ENCODE measurements at places on chromosomes 2 and 18.

- DNase-seq: no peak
These were observed 298.2 kb upstream of the NXPH2 start for GRCh38 chr2:139078376-139078775.

GRCh38 chr2:37798315-37799005 lies 126.6 kb upstream of the RMDN2 start:
- DNase-seq: peak; percentile 63

- DNase-seq: no peak
These were observed 251.9 kb downstream of the TTC32 start for GRCh38 chr2:19649785-19650380.

DNA sequence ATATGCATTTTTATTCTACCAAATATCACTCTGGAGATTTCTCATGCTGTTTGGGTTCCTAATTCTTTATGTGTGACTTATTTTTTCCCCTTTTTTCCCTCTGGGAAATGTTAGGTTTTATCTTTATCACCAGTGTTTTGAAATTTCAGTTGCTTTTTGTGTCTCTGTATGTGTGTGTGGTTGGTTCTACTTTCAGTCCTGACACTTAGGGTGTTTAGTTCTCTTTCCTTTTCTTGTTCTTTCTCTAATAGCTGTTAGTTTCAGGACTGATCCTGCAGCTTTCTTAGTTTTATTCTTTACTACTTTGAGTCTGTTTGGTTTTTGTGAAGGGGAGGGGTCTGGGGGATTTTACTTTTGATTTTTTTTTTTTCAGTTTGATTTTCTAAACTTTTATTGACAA lies 23.1 kb downstream of the PPM1B start:
- DNase-seq: no peak

- no peak for DNase-seq
These were observed 68.4 kb downstream of the TWIST2 start for GRCh38 chr2:238916176-238916874.

DNA sequence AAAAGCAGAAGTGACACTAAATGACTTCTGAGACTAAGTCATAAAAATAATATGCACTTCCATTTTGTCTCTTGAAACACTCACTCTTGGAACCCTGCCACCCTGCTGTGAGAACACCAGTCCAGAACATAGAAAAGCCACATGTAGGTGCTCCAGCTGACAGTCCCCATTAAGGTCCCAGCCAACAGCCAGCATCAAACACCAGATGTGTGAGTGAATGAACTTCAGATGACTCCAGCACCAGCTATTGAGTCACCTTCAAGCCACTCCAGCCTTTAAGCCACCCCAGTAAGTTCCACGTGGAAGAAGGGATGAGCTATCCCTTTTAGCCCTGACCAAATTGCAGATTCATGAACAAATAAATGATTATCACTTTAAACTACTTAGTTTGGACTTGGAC lies 31.5 kb upstream of the LGALSL start:
- DNase-seq: peak; percentile 5

- no peak for DNase-seq
These were observed 555.9 kb upstream of the VRK2 start for GRCh38 chr2:57490741-57491140.

DNA sequence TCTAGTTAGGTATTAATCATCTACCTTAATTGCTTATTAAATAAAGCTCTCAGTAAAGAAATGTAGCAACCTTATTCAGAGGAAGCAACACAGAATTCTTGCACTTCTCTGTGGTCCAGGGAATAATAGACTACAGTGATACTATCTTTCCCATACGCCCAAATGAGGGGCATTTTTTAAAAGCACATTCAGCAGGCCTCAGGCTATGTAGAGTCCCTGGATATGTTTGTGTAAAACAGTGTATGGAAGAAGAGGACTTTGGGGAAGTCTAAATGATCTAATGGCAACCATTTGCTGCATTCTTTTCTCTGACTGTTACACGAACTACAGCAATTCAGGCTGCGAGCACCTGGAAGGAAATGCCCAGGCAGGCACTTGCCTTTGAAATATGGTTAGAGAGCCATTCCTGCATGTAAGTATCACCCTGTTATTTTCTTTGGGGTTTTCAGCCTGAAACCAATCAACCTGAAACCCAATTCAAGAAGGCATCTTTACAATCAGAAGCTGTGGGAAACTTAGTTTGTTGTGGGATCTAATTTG lies 1814.7 kb upstream of the CELF4 start:
- no peak for DNase-seq

GRCh38 chr2:2269426-2269825 lies 61.6 kb downstream of the MYT1L start:
- DNase-seq: no peak

- peak; percentile 37 for DNase-seq
These were observed 587 bp upstream of the MTIF2 start for GRCh38 chr2:55269645-55269990.

DNA sequence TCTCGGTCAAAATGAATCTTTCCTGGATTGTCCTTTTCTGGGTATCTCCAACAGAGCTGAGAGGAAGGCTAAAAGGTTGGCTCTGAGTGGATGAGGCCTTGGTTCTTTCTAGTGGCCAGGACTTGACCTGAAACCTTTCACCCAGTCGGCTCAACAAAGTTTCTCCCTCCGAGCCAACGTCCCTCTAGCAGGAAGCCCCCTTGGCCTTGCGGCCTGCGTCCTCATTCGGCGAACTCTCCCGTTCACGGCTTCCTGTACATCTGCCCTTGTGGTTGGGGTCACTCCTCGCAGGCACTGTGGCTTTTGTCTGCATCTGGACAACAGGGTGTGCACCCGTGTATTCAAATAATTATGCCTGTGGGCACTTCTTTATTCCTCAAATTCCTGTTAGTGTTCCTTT lies 9.4 kb upstream of the SIX3 start:
- DNase-seq: no peak

GRCh38 chr2:70995426-70995729 lies 705 bp upstream of the TEX261 start:
- peak; percentile 68 for DNase-seq

GRCh38 chr2:80113399-80113798 lies 191.2 kb downstream of the LRRTM1 start:
- DNase-seq: no peak

GRCh38 chr2:114880046-114880445 lies 437.6 kb downstream of the DPP10 start:
- no peak for DNase-seq

- no peak for DNase-seq
These were observed 98.7 kb downstream of the TCF4 start for GRCh38 chr18:55489034-55489986.

- DNase-seq: no peak
These were observed 425.8 kb downstream of the NRXN1 start for GRCh38 chr2:50606145-50606544.

- no peak for DNase-seq
These were observed 24.4 kb upstream of the TMEM182 start for GRCh38 chr2:102737431-102737830.

GRCh38 chr2:20208476-20208859 lies 16.5 kb downstream of the SDC1 start:
- no peak for DNase-seq

- no peak for DNase-seq
These were observed 17.5 kb upstream of the FAHD2A start for GRCh38 chr2:95384854-95385569.

DNA sequence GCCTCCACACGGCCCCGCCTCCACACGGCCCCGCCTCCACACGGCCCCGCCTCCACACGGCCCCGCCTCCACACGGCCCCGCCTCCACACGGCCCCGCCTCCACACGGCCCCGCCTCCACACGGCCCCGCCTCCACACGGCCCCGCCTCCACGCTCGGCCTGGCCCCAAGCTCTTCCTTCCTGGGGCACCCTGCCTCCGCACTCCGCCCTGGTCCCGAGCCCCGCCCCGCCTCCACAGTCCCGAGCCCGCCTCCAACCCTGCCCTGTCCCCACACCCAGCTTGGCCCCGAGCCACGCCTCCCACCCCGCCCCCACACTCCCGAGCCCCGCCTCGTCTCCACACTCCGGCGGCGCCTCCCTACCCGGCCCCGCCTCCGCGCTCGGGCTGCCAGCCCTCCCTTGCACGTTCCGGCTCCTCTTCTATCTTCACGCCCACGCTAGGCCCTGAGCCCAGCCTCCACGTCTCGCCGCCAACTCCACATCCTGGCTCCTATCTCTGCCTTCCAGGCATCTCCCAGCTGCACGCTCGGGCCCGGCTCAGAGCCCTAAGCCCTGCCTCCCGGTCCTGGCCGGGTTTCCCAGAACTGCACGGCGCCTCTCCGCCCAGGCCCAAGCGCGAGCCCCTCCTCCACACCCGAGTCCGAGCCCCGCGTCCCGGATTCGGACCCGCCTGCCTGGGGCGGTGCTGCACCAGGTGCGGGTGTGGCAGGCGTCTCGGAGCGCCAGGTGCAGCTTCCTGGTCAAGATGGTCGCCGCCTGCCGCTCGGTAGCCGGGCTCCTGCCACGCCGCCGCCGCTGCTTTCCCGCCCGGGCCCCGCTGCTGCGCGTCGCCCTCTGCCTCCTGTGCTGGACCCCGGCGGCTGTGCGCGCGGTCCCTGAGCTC lies at the start of gene TMEM87B:
TSS of gene TMEM87B (plus strand) at position 423 of the 883 bp plus-strand sequence. CDS start at position 746, 323 bp downstream.
- peak; percentile 98 for DNase-seq

DNA sequence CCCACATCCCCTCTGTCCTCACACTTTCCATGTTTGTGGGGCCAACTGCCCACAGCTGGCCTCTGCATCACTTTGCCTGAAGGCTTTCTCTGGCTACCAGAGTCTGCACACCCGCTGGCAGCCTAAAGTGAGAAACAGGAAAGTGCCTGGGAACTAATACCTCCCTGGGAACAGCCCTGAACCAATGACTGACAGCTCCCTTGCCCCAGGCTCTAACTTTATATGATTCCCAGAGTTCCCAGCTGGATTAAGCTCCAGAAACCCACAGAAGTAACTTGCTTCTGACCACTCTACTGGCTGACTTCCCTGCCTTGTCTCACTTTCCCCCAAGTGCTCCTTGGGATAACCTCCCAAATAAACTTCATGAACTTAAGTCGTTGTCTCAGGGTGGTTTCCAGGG lies 159.6 kb upstream of the LMAN1 start:
- DNase-seq: no peak

- no peak for DNase-seq
These were observed 1091.5 kb upstream of the GYPC start for GRCh38 chr2:125564471-125564870.

DNA sequence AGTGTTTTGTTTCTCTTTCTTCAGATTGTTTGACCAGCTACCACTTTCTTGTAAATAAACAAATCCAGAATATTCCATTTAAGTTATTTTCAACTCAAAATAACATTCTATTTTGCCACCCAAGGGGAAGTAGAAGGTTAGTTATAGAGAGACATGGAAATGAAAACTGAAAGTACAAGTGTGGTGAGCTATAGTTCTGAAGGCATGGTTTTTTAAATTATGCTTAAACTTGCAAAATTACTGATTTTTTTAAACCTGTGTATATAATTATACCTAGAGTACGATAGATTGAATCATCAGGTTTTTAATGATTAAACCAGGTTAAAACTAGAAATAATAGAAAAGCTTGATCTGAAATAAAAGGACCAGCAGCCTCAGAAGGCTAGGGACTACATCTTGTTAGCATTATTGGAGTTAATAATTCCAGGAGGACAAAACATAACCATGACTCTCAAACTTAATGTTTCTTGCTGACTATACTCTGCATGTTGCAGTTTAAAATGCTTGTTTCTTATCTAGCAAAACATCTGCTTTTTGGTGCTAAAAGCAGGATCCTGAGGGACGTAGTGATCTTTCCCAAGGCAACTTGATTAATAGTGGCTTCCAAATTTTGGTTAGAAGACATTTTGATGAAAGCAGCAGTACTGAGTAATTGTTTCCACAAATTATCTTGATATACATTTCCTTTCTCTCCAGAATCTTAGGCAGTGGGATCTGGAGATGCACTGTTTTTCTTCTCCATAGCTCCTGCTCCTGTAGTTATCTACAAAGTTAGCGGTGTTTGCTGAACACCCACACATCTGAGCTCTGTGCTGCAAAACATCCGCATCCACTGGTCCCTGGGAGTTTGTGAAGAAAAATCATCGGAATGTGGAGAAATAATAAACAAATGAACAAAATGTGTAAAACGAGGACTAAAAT lies 327.2 kb upstream of the PKDCC start:
- DNase-seq: no peak

DNA sequence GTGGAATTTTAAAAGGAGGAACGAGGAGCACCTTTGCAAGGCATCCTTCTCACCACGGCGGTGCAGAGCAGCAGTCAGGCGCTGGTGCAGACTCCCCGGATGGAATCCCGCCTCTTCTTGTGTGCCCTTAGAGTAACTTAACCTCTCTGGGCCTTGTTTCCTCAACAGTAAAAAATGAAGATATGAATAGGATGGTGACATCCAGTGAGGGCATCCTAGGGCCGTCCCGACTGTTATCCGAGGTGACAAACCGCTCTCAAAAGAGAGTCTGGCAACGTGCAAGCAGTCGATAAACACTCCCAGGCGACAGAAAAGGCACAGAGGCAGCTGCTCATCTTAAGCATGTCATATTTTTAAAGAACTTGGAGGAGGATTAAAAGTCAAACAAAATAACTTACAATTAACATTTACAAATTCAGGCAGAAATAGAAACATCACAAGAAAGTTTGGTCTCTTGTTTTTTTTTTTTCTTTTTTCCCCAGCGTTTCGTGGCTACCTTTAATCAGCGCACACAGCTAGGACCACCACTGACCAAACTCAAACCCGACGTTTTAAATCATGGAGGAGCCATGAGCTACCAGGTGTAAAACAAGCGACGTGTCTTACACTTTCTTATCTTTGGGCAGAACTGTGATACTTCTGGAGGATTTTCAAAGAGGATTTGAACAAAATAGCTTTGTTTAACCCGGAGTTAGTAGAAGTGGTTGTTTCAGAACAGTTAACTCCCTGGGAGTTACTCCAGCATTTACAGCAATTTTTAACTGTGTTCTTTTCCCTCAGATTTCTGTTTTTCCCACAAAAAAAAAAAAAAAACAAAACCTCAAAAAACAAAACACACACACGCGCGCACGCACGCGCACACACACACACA lies 2.1 kb downstream of the MBP start:
- no peak for DNase-seq

DNA sequence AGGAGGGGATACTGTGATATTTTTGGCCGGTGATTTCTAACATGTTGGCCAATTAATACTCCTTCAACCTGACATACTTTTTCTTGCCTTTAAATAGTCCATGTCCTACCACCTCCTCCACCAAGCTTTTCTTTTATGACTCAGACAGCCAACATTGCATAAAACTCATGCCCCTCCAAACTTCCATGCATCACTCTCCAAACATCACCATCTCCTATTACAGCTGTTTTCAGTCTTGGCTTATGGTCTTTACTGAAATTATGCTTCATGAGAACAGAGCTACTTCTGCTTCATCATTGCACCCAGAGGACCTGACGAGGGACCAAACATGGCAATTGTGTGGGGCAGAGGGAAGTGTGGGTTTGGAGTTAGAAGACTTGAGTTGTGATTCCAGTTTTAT lies 305.4 kb downstream of the LPIN1 start:
- no peak for DNase-seq

- DNase-seq: no peak
These were observed 43.7 kb upstream of the ZBTB7C start for GRCh38 chr18:48452861-48453323.

- no peak for DNase-seq
These were observed 863.2 kb upstream of the CHAC2 start for GRCh38 chr2:52904355-52904891.

GRCh38 chr2:221372159-221372884 lies 199.8 kb downstream of the EPHA4 start:
- DNase-seq: no peak

GRCh38 chr2:147030966-147031720 lies 813.7 kb upstream of the ACVR2A start:
- DNase-seq: no peak

Measured in common myeloid progenitor, CD34-positive (primary cell).